ENCODE measurements at places on chromosomes 2 and 18. TPM values are rescaled to one million over a fixed set of nuclear protein-coding genes. Genes with fewer than 3 reads are reported as not detected.

GRCh38 chr2:39243469-39244123 lies at the start of gene CDKL4:
TSS of gene CDKL4 (minus strand) at chr2:39243970.
- DNase-seq: no peak

The CDH20 gene
- total RNA-seq: 6.3 TPM

DNA sequence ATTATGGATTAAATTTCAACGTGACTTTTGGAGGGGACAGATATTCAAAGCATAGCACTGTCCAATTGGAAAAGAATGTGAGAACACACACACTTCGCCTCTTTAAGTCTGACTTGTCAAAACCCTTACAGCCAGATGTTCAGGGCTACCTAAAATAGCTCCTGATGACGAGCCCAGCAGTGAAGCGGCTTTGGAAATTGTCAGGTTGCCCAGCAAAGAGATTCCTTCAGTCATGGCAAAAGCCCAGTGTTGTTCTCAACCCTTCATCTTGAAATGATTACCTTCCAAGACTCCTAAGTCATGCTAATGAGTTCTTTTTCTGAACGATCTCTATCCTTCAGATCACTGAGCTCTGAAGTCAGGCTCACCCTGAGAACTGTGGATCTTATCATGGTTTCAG lies 436.6 kb downstream of the LRATD1 start:
- DNase-seq: no peak

The GRHL1 gene
- total RNA-seq: 2.0 TPM

Data from body of pancreas (tissue), 4 donors.